ENCODE measurements at places on chromosomes 6 and 20. TPM values are rescaled to one million over a fixed set of nuclear protein-coding genes. Genes with fewer than 3 reads are reported as not detected.

OSBPL2 gene
- 39.9 TPM for total RNA-seq

LY6G6C gene
- total RNA-seq = not detected

MARCKS gene
- 194 TPM for total RNA-seq

ACTL10 gene
- 2.7 TPM for total RNA-seq

RTEL1 gene
- total RNA-seq = 14.3 TPM

BMP2 gene
- 35.0 TPM for total RNA-seq

TRIM31 gene
- total RNA-seq = not detected

CD83 gene
- total RNA-seq = 1.2 TPM

FGD2 gene
- not detected for total RNA-seq

DEFB132 gene
- not detected for total RNA-seq

ARMH2 gene
- total RNA-seq = not detected

All from smooth muscle cell of the umbilical artery (primary cell).